DMS79 treated with DMSO at 0.1 percent for 48 hours (cell line): ENCODE measurements at places on chromosomes 5 and 9.

DNA sequence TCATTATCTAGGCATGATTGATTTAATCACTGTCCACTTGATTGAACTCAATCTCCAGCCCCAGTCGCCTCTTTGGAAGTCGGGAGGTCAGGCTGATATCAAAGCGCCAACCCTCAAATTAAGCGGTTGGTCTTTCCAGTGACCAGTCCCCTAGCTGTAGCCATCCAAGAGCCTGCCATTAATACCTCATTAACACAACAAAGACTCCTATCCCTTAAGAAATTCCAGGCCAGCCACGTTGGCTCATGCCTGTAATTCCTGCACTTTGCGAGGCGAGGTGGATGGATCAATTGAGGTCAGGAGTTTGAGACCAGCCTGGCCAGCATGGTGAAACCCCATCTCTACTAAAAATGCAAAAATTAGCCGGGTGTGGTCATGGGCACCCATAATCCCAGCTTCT, 27.4 kb upstream of the GCNT1 start:
- no peak for DNase-seq

DNA sequence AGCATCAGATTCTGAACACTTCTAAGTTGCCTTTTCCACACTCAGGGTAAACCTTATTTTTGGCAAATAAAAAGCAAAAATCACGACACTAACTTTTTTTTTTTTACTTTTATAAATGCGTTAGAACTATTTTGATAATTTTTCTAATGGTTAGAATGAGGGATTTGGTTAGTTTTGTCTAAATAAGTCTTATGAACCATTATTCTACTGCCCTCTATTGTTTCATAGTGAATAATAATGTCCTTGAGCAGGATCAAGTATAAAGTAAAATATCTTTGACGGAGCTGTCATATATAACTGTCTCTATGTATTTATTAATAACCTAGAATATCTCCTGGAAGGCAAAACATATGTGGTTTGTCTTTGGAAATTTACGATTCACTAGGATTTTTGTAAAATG, 631.8 kb downstream of the GABRG2 start:
- DNase-seq = no peak

DNA sequence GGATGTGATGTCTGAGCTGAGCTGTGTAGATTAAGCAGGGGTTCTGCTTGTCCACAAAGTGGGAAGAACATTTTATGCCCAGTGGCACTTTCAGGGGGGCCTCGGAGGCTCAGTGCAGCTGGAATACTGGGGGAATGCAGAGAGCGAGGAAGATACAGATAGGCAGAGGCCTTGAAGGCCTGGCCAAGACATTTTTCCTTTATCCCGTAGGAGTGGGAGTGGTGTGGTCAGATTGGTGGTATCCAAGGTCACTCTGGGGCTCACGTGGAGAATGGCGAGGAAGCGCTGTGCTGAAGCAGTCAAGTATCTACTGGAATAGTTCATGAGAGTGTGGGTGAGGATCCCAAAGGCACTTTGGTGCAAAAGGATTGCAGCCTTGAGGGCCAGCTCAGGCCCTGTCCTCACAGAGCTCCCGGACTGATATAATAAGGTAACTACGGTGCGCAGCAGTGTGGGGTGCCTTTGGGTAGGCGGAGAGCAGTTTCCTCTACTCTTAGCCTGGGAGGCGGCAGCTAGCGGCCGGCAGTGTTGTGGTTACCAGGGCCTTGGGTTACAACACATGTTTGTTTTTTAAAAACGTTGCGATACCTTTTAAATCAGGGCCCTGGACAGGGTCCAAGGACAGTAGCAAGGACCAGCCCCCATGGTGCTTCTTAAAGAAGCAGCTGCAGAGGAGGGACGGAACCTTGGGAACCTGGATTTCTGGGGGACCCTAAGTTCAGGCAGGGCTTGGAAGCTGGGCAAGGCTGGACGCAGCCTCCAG, 10.8 kb upstream of the CCDC69 start:
- no peak for DNase-seq

DNA sequence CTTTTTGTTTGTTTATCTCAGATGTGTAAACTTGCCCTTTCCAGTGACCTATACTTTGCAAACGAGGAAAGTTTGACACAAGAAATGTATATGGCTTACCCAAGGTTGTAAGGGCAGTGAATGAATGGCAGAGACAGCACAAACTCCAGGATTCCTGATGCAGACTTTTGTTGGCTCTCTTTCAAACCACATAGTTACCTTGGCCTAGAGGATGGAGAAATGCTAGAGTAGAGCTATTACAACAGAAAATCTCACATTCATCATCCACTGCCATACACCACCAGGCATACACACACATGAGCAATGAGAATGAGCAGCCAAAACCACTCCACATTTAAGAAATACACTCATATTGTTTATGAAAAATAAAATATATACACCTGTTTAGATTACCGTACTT, 387.0 kb downstream of the TLR4 start:
- no peak for DNase-seq

- no peak for DNase-seq
Measured at GRCh38 chr9:76926846-76927245, 20.9 kb upstream of the PRUNE2 start.
